ENCODE measurements at places on chromosomes 3 and 15.

DNA sequence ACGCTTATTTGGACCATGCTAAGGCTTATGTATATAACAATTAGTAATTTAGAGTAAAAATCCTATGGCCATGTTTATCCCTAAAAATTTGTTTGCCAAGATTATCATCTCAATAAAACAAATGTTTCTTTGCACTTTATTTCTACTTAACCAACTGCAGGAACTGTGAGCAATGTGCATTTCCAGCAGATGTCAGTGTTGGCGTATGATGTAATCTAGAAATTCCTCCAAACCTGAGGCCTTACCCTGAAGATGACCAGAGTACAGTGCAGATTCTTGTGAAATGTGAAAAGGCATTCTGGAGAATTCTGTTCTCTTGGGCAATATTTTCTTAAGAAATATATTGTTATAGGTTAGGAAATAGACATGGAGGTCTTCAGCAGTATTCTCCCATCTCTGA lies 205.9 kb downstream of the MBNL1 start:
- DNase-seq: peak; percentile 50

DNA sequence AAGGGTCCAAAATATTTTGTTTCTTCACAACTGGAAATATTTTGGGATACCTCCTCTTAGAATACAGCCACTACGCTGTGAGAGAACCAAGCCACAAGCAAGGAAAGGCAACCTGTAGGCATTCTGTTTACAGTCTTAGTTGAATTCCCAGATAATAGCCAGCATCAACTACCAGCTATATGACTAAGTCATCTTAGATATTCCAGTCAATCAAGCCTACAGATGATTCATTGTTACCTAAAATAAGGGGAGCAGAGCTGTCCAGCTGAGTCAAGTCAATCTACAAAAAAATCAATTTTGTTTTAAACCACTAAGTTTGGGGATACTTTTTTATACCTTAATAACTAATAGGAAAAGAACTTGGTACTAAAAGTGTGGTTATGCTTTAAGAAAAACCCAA lies 526.4 kb upstream of the DPPA4 start:
- no peak for DNase-seq

- DNase-seq: no peak
Observed at GRCh38 chr15:48862705-48863104, 15.2 kb upstream of the EID1 start.

GRCh38 chr15:89494941-89495637 lies 1.3 kb downstream of the RHCG start:
- DNase-seq: no peak

GRCh38 chr15:67003586-67003985 lies 61.8 kb upstream of the SMAD3 start:
- DNase-seq: no peak

DNA sequence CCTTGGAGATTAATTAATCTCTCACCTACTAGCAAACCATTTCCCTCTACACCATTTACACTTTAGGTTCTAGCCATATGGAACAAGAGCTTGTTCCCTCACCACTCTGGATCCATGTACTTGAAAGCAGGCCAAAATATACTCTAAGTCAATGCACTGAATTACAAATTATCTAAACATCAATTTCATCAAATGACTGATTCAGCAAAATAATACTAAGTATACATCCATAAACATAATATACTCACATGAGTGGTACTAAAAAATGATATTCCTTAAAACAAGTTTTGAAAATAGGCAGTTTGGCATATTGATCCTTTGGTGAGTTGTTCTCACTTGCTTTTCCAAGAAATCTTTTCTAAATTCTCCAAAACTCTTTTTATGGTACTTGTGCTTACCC lies 459.7 kb upstream of the ZNF385D start:
- DNase-seq: no peak

DNA sequence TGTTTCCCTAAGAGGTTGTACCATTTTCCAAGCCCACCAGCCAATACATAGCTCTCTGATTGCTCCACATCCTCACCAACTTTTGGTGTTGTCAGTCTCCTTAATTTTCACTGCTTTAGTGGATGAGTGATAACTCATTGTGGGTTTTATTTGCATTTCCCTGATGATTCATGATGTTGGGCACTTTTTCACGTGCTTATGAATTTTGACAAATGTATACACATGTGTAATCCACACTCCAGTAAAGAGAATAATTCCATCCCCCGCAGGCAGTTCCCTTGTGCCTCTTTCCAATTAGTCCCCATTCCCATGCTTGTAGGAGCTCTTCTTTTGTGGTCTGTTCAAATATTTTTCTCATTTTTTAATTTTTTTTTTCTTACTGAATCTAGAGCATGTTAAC lies 52.4 kb downstream of the ANP32A start:
- peak; percentile 36 for DNase-seq

- DNase-seq: peak; percentile 22
Observed at GRCh38 chr3:111619833-111620232, 24.7 kb upstream of the ZBED2 start.

- no peak for DNase-seq
Observed at GRCh38 chr3:50390508-50391224, 31.3 kb upstream of the TMEM115 start.

DNA sequence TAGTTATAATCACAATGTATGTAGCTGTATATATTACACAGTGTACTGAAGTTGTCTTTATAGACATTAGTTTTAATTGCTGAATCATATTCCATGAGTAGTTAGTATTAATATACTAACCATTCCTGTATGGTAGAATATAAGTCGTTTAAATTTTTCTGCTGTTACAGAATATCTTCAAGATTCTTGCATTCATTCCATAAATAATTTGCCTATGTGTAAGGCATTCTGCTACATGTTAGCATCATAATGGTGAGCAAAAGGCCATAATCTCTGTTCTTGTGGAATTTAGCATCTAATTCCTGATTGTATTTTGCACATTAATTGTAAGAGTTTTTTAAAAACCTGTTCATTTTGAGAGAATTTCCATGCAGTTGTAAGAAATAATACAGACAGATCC lies 14.1 kb downstream of the GYG1 start:
- no peak for DNase-seq

GRCh38 chr15:76929011-76929760 lies 2.4 kb upstream of the RCN2 start:
- no peak for DNase-seq

- DNase-seq: peak; percentile 73
Observed at GRCh38 chr15:70722266-70723121, 40.9 kb downstream of the UACA start.

GRCh38 chr3:31882431-31882830 lies 98.6 kb downstream of the OSBPL10 start:
- no peak for DNase-seq

- DNase-seq: no peak
Observed at GRCh38 chr15:25171111-25171811, 216.5 kb downstream of the SNRPN start.

- DNase-seq: no peak
Observed at GRCh38 chr3:183214277-183214612, 38.8 kb upstream of the B3GNT5 start.

DNA sequence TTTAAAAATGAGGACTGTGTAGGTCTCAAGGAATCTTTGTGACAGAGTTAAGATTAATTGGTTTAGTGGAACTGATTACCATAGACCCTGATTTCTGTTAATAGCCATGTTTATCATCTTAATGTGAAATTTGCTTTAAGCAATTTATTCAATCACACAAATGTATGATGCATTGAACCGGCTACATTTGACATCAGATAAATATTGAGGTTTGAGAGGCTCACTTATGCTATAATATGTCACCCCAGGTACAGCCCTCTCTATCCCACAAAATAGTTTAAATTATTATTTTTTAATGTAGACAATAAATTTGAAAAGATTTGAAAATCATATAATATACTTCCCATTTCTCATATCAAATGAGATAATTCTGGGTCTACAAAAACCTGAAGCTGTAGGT lies 413.3 kb downstream of the NAALADL2 start:
- no peak for DNase-seq

GRCh38 chr3:142481196-142481595 lies 33.4 kb upstream of the XRN1 start:
- no peak for DNase-seq

DNA sequence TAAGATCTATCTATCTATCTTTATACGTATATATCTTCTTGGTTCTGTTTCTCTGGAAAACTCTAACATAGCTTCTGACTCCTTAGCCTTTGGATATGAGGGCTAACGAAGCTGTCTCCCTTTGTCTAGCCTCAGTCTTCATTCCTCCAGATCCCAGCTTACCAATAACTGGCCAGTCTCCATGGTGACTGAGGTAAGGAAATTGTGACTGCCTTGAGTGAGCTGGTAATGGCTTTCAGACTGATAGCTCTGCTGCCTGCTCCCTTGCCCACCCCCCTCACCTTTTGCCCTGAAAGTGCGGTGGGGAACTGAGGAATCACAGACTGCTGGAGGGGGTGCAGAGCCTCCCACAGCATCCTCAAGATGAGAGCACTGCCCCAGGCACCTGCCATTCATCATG lies 65.8 kb upstream of the ABHD17C start:
- DNase-seq: no peak

DNA sequence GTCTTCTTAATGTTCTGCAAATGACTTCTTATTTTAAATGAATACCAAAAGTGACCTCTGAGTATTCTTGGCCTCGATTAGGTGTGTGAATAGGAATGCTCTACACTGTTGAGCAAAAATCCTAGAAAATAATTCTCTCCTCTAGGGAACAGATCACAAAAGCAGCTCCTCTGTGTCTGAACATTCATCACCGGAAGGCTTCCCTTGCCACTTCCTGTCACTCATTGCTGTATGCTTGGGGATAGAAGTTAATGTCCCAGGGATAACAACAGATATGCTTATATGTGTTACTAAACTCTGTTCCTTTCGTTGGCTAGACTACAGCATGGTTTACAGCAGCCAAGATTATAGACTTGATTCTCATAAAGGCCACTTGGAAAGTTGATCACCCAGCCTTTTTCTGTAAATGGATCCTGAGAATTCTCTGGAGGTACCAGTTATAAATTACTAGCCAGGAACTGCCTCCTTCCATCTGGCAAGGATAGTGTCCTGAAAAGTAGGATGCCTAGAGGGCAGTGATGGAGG lies 16.0 kb upstream of the PTX3 start:
- DNase-seq: no peak

DNA sequence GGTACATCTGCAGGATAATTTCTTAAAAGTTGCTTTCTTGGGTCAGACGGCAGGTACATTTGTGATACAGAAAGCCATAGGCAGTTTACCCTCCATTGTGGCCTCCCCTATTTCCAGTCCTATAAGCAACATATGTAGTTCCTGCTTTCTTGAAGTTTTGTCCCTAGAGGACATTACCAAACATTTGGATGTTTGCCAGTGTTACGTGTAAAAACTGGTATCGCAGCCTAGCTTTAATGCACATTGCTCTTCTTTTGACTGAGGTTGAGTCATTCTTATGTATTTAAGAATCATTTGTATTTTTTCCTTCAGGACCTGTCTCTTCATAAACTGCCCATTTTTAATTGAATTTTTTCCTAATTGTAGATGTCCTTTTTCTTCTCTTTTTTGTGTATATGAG lies 114.3 kb downstream of the DIPK2A start:
- DNase-seq: no peak

GRCh38 chr3:58531956-58532355 lies 5.0 kb downstream of the ACOX2 start:
- DNase-seq: peak; percentile 52

DNA sequence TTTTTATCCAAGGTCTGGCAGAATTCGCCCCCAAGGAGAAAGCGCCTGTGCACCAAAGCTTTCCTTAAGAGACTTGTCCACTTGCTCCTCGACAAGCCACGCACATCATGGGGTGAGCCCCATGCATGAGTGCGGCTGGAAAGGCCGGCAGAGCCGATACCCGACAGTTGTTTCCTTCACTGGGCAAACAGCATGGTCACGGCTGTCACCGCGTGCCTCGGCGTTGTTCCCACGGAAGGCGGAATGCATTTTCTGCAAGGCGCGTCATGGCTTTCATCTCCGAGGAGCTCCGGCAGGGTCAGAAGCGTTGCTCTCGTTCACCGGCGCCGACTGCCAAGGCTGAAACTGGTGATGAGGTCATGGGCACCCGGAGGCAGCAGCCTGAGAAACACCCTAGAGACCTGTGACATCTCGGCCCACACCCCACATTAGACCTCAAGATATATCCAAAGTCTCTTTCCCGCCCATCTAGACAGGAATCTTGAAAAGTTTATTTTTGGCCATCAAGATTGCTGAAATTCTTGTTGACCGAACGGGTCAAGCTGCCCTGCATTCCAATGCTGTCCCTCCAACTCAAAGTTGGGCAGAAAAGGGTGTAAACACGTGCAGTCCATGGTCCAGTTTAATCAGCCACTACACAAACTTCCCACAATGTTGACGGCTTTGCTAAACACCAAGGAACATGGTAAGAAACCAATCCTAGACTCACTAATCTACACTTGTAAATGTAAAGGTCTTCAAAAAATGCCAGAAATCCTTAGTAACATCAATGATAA lies 604 bp upstream of the TJP1 start:
- peak; percentile 69 for DNase-seq

DNA sequence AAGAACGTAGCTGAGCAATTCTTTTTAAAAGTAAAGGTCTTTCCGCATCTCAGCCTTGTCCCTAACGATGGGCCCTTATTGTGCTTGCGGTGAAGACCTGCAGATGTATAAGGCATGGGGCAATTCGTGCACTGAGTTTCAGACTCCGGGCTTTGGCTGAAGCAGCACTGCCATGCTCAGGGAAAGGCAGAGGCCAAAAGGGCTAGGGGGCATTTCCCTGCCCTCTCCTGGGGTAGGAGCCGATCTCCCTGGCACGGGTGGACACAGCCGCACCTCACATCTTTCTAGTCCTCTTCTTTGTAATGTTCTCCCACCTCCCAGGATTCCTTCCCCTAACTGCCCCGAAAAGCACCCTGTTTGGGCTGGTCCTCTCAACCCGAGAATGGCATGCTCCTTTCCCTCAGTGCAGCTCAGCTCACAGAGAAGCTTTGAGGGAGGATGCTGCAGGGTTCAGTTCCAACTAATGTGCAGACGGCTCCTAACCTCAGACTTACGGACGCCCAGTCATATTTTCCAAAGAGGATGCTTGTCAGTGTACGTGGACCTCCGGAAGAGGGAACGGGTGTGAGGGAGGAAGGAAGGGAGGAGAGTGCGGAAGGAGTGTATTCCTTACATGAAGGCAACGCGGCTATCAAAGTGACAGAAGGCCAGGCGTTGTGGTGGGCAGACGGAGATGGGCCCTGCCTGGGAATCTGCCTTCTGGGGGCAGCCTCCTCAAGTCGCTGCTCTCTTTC lies 61.2 kb downstream of the SYNM start:
- no peak for DNase-seq

Measured in SW480 (cell line).